ENCODE measurements at places on chromosomes 11 and 22.
A peak's percentile ranks its signal among the peaks of the same experiment; 100 is the strongest.

DNA sequence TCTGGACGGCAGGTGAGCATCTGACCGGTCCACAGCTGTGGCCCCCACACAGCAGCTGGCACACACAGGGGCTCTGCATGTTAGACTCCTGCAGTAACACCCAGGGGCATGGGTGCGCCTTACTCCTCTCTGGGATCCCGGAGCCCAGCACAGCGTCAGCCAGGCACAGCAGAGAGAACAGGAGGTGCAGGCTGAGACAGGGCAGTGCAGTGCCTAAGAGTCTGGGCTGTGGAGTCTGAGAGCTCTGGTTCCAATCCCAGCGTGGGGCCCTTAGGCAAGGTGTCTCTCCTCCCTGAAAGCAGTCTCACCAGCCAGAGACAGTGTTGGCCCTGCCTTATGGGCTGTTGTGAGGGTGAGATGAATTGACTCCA, 2.3 kb downstream of the NUDT8 start:
- no peak for DNase-seq

DNA sequence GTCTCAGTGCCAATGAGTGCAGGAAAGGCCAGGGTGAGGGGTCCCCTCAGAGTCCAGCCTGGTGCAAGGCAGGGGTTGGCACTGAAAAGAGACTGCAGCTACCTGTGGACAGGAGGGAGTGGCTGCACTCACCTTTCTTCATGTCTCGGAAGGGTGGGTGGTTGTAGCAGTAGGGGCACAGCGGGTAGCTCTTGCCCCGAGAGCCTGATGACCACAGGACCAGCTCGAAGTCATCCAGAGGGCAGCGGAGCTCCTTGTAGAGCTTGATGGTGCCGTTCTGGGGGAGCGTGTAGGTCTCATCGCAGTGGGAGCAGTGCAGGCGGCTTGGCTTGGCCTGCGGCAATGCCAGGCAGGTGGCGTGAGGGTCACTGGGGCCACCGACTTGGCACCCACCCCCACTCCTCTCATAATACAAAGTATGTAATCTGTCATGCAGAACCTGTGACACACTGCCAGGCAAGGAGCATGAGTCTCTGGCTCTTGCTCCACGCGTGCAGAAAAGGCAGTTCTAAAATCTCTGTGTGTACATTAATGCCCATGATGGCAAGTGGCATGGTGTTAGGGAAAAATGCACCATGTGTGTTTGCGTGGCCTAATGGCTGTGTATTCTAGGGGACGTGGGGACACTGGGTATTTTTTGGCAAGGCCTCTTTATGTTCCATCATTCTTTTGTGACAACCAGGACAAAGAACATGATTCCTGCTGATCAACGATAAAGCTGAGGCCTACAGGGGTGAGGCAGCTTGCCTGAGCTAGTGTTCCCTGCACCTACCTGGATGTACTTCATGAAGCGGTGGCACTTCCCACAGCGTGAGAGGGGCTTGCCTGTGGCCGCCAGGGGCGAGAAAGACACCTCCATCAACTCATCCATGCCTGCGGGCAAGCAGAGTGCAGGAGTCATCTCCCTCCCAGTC, 6.0 kb upstream of the PPM1F start:
- no peak for DNase-seq

- no peak for DNase-seq
Observed at GRCh38 chr11:66052664-66052982, 459 bp downstream of the SF3B2 start.

- no peak for DNase-seq
Observed at GRCh38 chr11:47510209-47510608, 42.7 kb downstream of the CELF1 start.

- no peak for DNase-seq
Observed at GRCh38 chr11:117929916-117930570, 841 bp upstream of the TMPRSS13 start.

DNA sequence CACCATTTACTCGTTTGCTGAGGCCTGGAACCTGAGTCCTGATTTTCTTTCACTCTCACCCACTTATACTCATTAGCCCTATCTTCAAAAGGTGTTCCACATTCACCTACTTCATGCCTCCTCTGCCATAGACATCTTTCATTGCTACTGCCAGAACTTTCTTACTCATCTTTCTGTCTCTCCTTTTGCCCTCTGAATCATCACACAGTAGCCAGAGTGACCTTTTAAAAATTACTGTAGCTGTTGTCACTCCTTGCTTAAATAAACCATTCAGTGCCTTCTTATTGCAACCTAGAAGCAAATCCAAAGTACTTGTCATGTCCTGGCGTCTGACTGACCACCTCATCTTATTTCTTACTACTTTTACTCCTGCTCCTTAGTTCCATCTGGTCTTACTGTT, 38.2 kb downstream of the ATXN10 start:
- no peak for DNase-seq

DNA sequence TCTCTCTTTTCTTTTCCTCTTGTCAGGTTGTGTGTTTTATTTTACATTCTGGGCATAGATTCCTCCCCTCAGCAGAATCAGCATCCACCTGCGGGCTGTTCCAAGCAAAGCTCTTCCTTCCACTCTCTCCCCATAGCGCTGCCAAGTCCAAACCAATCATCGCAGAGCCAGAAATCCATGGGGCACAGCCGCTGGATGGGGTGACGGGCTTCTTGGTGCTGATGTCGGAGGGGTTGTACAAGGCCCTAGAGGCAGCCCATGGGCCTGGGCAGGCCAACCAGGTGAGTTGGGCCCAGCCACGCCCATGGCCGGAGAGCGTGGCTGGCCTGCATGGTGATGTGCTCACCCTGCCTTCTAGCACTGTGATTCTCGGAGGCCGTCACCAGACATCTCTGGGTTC, 22.1 kb downstream of the TAB1 start:
- DNase-seq: no peak

DNA sequence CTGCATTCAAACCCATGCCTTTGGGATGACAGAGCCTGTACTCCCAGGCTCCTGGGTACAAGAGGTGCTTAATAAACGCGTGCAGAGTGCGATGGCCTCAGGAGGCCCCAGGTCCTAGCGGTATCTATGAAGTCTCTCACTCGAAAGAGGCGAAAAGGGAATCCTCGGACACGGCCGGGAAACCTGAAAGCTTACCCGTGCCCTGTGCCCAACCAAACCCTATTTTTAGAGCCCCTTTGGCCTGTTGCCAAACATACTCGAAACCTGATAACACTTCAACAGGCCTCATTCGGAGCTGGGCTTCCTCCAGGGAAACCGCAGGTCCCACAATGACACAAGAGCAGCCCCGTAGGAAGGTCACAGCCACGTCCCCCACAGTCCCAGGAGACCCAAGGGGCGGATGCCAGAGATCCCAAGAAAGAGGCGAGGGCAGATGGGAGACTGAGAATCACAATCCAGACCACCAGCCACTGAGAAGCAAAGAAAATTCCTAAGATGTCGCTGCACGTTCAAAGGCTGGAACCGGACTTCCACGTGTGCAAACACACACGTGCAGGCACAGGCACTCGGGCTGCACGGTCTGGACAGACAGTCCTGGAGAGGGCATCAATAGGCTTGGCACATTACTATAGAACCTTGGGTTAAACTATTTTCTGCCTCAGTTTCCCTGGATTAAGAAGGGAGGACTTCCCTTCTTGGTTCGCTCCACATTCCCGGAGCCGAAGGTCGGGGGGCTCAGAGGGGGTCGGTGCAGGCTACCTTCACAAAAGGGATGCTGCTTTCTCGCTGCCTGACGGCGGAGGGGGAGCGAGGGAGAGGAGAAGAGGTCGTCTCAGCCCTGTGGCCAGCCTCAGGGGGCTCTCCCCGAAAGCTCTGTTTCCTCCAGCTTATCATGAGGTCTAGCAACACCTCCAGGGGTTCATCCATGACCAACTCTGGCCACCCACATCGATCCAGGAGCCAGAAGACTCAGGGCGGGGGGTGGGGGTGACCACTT, 8.2 kb downstream of the PDGFB start:
- DNase-seq: peak; percentile 70

- DNase-seq: no peak
Observed at GRCh38 chr11:15849257-15849656, 507.1 kb downstream of the SOX6 start.

Measured in activated CD8-positive, alpha-beta memory T cell treated with anti-CD3 and anti-CD28 coated beads, Interleukin-2, amount 50 U/mL, for 48 hours (primary cell).